ENCODE measurements at places on chromosomes 5 and 9.

GRCh38 chr5:165836046-165836445, 2330.6 kb downstream of the MAT2B start:
- no peak for DNase-seq

DNA sequence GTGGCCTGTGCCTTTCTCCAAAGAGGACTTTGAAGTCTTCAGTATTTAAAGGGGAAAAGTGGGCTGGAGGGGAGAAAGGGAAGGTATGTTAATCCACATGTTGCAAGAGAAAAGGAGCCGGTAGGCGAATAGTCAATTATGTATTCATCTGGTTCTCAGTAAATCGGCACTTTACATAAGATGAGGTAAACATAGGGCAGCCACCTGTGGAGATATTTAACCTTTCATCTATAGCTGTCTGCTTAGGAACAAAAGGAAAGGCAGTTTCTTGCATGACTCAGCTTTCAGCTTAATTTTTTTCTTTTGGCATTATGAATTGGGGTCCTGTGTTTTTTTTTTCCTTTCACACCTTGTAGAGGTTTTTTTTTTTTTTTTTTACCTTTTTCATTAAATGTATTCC, 42.2 kb downstream of the FGD3 start:
- no peak for DNase-seq

GRCh38 chr9:15711931-15712330, 159.1 kb downstream of the CCDC171 start:
- DNase-seq, result no peak

DNA sequence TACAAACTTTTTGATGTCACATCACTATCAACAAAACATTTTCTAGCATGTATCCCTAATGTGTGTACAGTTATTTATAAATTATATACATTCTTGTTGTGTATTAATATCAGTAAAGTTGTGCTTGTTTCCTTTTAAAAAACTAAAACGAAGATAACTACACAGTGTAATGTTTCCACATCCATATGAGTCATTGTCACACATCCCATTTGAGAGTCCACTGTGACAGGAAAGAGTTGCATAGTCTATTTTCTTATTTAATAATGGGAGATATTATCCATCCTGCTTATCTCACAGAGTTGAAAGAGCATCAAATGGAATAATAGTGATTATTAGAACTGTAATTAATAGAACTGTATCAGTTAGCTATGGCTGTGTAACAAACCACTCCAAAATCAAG, 434.0 kb upstream of the CLINT1 start:
- DNase-seq, result no peak

- DNase-seq, result no peak
Measured at GRCh38 chr5:651296-652022, 39.3 kb downstream of the CEP72 start.

GRCh38 chr5:150497274-150497988, 10.5 kb upstream of the NDST1 start:
- no peak for DNase-seq

DNA sequence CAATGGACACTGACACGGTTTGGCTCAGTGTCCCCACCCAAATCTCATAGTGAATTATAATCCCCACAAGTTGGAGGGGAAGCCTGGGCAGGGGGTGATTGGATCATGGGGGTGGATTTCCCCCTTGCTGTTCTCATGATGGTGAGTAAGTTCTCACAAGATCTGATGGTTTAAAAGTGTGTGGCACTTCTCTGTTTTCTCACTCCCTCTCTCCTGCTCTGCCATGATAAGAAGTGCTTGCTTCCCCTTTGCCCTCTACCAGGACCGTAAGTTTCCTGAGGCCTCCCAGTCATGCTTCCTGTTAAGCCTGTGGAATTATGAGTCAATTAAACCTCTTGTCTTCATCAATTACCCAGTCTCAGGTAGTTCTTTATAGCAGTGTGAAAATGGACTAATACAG, 115.8 kb upstream of the KIF2A start:
- no peak for DNase-seq

GRCh38 chr9:125551781-125552180, 155.2 kb downstream of the MAPKAP1 start:
- no peak for DNase-seq

GRCh38 chr5:145925803-145926202, 10.6 kb upstream of the SH3RF2 start:
- no peak for DNase-seq

GRCh38 chr9:91126761-91127445, 234.8 kb downstream of the AUH start:
- no peak for DNase-seq

- DNase-seq, result no peak
Measured at GRCh38 chr5:132489871-132490483, 596 bp downstream of the IRF1 start.

- no peak for DNase-seq
Measured at GRCh38 chr9:98162613-98163012, 29.8 kb downstream of the CORO2A start.

GRCh38 chr5:66848749-66849641, 252.8 kb downstream of the MAST4 start:
- DNase-seq, result no peak
